ENCODE measurements at places on chromosomes 7 and 10.

GRCh38 chr7:64838691-64839090, 44.5 kb downstream of the ZNF138 start:
- DNase-seq, result no peak

DNA sequence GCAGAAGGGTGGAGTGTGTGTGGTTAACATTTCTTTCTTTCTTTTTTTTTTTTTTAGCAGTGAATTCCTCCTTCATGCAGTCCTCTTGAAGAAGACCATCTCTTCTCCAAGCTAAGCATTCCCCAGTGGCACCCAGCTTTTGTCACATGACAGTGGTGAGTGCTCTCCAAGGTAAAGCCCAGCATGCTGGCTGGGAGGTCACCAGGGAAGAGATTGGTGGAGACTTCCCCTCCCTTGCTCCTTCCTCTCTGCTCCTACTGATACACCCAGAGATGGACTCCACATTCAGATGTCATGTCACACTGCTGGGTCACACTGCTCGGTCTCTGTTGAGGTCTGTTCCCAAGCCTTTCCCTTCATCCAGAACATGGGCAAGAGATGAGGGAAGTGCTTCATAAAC, 55.3 kb downstream of the FRMPD2 start:
- DNase-seq, result no peak

GRCh38 chr10:101388676-101389276, 34.8 kb downstream of the BTRC start:
- DNase-seq, result no peak

- no peak for DNase-seq
Measured at GRCh38 chr10:111204838-111205237, 128.0 kb downstream of the ADRA2A start.

- DNase-seq, result peak; percentile 22
Measured at GRCh38 chr10:27558612-27559020, 54.5 kb downstream of the RAB18 start.

DNA sequence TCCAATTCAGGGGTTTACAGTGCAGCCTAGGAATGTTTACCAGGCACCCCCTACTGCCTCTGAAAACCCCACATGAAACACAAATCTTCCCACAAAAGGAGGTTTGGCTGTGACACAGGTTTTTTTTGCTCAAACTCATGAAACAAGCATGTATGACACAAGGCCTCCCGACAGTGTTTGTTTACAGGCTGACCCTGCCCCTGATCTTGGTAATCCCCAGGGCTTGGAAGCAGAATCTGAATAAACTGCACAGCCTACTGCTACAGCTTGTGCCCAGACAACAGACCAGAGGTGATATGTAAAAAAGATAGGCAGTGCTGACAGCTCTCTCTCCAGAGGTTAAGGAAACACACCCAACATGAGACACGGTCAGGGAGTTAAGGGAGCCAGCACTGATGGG, 184.2 kb downstream of the KMT2E start:
- no peak for DNase-seq

DNA sequence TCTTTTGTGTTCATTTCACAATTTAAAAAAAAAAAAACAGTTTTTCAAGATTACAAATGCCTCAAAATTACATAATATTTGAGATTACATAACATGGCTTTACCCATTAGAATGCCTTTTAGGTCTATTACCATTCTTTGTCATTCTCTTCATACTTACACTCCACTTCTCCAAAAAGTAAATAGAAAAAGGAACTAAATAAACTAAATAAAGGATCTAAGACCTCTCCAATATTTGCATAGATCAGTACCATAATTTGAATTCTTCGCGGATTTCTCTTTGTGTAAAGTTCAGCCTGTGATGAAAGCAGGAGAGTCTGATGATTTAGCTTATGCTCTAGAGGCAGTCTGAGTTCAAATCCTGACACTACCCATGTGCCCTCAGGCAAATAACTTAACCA, 56.4 kb upstream of the C1GALT1 start:
- no peak for DNase-seq

DNA sequence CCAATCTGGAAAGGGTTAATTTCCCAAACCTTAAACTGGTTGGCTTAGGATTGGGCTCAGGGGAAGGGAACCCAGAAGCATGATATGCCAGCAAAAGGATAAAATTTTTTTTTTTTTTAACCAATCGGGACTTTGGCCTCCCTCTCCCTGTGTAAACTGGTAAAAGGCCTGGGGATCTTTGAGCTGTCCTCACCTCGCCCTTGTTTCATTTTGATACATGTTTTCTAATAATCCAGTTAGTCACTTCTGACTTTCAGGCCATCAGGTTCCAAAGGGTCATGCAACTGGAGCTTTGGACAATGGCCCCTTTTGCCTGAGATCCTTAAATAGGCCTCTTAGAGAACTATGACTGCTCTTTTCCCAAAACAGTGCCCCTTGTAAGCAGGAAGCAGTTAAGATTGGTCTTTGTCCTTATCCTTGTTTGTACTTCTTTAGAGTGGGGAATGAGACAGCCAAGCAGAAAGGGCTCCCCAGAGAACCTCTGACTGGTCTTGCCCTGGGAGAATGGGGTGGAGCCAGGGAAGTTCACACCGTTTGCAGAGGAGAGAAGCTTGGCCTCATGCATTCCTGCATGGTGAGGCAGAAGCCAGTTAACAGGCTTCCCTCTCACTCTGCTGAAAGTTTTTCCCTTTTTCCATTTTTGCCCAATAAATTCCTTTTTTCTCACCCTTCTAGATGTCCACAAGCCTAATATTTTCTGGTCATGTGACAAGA, 424.2 kb upstream of the CNTNAP2 start:
- DNase-seq, result no peak

DNA sequence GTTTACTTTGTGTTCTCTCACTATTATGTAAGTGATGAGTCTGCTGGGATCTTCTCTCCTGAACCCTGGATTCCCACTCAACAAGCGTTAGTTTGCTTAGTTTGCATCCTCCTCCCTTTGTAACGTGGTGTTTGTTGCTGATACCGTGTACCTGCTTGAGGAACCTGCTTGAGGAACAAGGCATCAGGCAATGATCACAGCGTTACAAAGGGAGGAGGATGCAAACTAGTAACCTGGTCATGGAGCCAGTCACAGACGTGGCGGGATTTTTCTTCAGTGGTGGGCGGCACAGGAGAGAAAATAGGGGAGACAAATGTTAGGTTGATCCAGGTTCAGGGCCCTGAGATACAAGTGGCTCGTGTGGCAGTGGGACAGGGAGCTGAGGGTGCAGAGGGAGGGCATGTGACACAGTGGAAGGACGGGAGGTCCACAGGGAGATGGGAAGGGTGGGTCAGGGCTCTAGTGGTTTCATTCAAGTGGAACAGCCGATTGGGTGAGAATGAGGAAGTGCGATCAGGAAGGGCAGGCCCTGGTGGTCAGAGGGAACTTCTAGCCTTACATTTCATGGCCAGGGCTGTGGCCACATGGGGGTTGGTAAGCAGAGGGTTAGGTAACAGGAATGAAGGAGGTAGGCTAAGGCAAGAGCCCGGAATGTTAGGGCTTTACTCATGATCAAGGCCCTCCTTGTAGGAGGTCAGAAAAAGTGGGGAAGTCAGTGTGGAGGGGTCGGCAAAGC, 38.0 kb downstream of the SNX10 start:
- DNase-seq, result no peak

DNA sequence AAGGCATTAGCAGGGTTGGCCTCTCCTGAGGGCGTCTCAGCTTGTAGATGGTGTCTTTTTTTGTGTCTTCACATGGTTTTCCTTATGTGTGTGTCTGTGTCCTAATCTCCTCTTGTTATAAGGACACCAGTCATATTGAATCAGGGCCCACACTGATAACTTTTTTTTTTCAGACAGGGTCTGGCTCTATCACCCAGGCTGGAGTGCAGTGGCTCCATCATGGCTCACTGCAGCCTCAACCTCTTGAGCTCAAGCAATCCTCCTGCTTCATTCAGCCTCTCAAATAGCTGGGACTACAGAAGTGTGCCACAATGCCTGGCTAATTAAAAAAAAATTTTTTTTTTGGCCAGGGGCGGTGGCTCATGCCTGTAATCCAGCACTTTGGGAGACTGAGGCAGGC, 41.3 kb upstream of the KMT2C start:
- no peak for DNase-seq

DNA sequence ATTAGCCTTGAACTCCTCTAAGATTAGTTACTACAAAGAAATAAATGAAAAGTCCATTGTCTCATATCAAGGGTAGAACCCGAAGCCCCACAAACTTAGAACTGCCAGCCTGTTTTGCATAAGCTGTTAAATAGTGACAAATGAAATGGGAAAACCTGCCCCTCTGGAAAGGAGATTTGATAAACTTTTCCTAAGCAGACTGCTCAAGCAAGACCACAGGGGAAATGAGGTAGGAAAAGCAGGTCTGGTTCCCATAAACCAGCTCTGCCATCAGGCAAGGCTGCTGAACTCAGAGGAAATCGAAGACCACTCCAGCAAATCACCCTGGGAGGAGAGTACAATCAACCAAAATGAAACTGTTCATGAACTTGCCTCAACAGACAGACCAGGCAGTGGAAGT, 181.5 kb upstream of the AOAH start:
- no peak for DNase-seq

DNA sequence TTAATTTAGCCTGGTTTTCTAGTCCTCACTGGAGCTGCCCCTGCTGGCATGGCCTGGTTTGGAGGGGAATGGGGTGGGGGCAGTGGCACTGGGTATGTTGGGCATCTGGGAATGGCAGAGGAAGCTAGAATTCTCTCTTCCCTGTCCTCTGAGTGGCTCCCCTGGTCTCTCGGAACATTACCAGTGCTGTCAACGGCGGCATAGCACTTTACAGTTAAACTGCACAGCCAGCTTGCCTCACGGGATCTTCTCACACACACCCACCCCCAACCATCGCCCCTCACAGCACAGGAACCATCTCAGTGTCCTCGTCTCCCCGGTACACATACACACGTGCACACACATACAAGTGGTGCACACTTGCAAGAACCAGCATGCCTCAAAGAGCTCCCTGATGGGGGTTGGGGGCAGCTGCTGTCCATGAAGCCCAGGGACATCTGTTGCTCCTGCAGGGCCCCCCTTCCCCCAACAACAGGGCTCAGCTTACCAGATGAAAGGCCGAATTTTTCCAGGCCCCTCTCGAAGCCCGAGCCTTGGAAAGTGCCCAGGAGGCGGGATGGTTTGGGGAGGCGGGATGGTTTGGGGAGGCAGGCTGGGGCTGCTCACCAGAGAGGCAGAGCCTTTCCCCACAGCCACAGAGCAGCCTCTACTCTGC, 41.0 kb downstream of the TSPAN15 start:
- DNase-seq, result no peak

- DNase-seq, result no peak
Measured at GRCh38 chr10:119238577-119238976, 31.2 kb downstream of the GRK5 start.

GRCh38 chr7:37432281-37432920, 16.3 kb downstream of the ELMO1 start:
- peak; percentile 14 for DNase-seq

GRCh38 chr7:74141705-74142104, 32.5 kb upstream of the EIF4H start:
- DNase-seq, result no peak

GRCh38 chr10:81108516-81109199, 571.0 kb downstream of the SH2D4B start:
- no peak for DNase-seq

DNA sequence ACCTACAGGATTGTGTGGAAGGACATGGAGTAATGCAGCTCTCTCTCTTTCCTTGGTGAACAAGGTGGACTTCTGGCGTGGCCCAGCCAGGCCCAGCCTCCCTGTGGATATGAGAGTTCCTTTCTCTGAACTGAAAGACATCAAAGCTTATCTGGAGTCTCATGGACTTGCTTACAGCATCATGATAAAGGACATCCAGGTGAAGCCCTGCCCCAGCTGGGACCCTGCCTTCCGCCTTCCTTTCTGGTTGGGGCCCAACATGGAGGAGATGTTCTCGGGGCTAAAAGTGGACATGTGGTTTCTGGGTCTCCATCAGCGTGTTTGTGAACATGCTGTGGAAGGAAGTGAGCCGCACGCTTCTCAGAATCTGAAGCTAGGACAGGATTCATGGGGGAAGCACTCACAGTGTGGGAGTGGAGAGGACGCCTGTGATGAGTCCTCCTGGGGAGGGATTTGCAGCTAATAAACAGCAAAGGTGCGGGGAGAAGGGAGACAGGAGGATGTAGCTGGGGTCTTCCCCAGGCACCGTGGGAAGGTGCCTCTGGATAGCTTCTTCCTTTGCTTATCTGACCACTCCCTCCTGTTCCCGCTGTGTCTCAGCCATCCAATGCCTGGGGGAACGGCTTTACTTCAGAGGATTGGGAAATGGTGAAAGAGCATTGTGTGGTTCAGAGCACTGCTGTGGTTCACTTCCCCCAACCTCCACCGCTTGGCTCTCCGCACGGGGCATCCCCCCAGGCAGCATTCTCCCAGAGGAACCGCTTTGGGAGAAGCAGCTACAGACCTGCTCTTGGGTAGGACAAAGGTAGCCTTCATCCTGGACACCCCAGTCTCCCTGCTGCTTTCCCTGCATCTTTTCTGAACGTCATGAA, 5.5 kb downstream of the CPA5 start:
- DNase-seq, result no peak

- no peak for DNase-seq
Measured at GRCh38 chr7:38291117-38291647, 17.7 kb upstream of the TARP start.

- no peak for DNase-seq
Measured at GRCh38 chr10:16497911-16498310, 23.8 kb downstream of the C1QL3 start.

DNA sequence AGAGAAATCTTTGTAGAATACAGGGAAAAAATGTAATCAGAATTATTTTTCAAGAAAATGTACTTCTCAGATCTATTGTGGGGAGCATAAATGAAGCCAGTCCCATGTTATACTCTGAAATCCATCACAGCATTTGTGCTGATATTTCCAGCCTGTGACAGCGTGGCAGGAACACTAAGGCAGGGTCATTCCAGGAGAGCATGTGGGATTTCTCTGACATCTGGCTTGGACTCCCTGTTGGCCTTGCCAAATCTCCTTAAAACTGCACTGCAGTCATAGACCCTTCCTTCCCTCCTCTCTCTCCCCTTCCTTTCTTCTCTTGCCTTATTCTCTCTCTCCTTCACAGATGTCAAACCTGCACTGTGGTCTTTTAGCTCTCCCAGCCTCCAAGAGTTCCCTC, 6.5 kb upstream of the TSPAN13 start:
- DNase-seq, result no peak

- no peak for DNase-seq
Measured at GRCh38 chr10:119203006-119203405, 4.4 kb upstream of the GRK5 start.

GRCh38 chr7:56287429-56288138, 171.4 kb upstream of the NUPR2 start:
- DNase-seq, result no peak

Measured in effector memory CD8-positive, alpha-beta T cell (primary cell).